Upper lobe of left lung (tissue), 6 donors: ENCODE measurements at places on chromosomes 1 and 21. TPM values are rescaled to one million over a fixed set of nuclear protein-coding genes. Genes with fewer than 3 reads are reported as not detected.

- no peaks in the 10 kb centered on the region for H3K27me3 ChIP-seq
- no peaks in the 10 kb centered on the region for H3K4me1 ChIP-seq
- H3K36me3 ChIP-seq, result peaks cover 7% of the 10 kb centered on the region
- no peak overlapping the region for H3K4me3 ChIP-seq
- DNase-seq, result no peak
Observed at GRCh38 chr1:11198851-11199594, 9.9 kb downstream of the ANGPTL7 start.

BGLAP gene
- total RNA-seq, result not detected

DNA sequence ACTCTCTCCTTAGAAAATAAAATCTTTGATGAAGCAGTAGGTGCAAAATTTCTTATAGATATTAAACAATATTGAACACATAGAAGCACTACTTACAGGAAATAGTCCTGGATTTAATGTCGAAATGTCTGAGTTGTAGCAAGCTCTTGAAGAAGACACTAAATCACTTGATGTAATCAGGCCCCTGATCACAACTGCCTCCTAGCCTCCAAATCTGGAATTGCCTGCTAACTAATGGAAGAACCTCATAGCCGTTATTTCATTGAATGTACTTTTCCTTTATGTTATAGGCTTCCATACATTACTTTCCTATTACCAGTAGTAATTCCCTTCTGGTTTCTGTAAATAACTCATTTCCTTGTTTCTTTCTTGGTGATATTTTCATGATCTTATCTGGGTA is 675.7 kb upstream of the CHRM3 start:
- no peaks in the 10 kb centered on the region for H3K27me3 ChIP-seq
- no peak overlapping the region for H3K4me3 ChIP-seq
- DNase-seq, result no peak
- no peaks in the 10 kb centered on the region for H3K36me3 ChIP-seq
- H3K27ac ChIP-seq, result no peak overlapping the region

DNA sequence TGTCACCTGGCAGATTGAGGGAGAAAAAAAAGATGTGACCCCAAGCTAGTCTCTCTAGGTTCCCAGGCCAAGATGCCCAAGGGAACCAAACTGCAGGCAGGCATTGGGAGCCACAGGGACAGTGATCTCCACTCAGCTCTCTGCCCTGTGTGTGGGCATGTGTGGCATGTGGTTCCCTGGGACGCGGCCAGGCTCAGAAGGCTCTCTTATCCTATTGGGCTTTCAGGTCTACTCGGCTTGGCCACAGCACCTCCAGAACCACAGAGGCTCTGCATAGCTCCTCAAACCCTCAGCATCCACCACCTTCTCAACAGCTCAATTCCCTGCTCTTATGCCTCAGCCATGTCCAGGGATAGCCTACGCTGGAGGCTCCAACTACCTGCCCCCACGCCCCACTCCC is 22.0 kb downstream of the IQGAP3 start:
- H3K27ac ChIP-seq, result no peak overlapping the region
- no peaks in the 10 kb centered on the region for H3K36me3 ChIP-seq
- DNase-seq, result no peak
- H3K4me3 ChIP-seq, result no peak overlapping the region

OR2T35 gene
- total RNA-seq, result not detected
